ENCODE measurements at places on chromosomes 5 and 9.

GRCh38 chr9:1469996-1470395 is 419.8 kb downstream of the DMRT2 start:
- DNase-seq: no peak

GRCh38 chr5:162497455-162497854 is 429.9 kb downstream of the GABRG2 start:
- no peak for DNase-seq

DNA sequence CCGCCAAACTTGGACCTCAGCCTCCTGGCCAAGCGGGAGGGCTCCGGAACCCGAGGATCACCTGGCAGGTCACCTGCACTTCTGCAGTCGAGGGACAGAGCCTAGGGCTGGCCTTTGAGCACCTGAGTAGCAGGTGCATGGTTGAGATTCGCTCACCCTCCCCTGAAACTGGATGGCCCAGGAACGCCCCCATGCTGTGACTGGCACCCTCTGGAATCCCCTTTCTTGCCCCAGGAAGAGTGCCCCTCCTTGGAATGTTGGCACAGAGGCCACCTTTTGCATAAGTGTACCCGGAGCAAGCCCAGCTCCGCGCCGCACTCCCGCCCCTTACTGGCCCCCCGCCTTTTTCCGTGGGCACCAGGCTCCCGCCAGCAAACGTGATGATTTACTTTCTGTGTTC is 112.5 kb upstream of the IER5L start:
- no peak for DNase-seq

DNA sequence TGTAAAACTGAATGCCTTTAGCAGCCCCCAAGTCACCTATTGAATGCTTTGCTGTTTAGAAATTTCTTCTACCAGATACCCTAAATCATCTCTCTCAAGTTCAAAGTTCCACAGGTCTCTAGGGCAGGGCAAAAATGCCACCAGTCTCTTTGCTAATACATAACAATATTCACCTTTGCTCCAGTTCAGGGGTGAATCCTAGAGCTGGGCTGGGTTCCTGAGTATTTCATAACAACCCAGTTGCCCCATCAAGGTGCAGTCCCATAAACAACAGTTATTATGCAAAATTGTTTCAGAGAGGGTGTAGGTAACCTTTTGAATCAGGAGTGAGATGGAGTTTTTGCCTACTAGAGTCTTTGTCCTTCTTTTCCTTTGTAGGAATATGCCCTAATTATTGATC is 19.0 kb upstream of the C1QTNF3 start:
- DNase-seq: no peak

DNA sequence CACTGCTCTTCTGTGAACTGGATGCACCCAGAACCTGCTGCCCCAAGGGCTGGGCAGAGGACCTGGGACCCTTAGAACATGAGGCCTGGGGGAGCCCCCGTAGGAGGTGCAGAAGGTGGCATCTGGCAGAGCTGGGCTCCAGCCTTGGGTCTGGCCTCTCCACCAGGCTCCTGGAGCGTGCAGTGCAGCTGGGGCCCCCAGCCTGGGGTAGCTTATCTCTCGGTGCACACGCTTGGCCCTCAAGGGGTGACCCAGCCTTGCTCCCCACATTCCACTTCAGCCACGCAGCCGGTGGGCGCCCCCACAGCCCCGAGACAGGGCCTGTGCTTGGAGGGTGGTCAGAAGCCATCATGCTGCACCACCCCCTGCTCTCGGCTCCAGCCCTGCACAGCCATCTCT is 5.6 kb upstream of the NR5A1 start:
- DNase-seq: no peak

DNA sequence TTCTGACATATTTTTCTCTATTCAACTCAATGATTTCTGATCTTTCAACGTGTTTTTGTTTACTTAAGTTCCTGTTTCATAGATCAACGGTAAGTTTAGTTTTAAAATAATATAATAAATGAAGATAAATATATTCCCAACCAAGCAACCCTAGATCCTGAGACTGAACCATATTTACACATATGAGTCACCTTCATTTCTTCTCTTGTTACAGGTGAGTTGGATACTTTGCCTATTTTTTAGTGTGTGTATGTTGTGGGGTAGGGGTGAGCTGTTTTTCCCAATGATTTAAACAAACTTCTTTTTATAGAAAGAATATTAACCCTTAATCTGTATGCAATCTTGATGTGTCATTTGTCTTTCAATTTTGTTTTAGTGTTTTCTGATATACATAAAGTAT is 186.9 kb downstream of the MCTP1 start:
- no peak for DNase-seq

DNA sequence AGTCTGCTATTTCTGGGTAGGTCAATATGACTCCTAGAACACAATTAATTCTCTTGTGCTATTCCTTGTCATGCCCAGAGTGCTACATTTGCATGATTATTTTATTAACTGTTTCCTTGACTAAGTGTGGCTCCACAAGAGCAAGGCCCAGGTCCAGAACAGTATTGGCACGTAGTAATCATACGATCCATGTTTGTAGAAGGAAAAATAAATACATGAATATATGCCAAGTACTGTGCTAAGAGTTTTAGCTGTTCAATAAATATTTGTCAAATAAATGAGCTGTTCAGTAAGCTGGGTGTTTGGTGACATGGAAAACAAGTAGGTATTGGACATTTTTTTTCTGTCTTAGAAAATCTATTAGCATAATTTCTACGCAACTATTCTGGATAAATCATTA is 995.9 kb downstream of the MAT2B start:
- DNase-seq: no peak

- DNase-seq: no peak
Measured at GRCh38 chr9:7546261-7546660, 253.3 kb downstream of the DMAC1 start.

- DNase-seq: no peak
Measured at GRCh38 chr5:59999056-59999455, 105.5 kb upstream of the PDE4D start.

GRCh38 chr5:88964831-88965230 is 81.8 kb upstream of the MEF2C start:
- DNase-seq: no peak

DNA sequence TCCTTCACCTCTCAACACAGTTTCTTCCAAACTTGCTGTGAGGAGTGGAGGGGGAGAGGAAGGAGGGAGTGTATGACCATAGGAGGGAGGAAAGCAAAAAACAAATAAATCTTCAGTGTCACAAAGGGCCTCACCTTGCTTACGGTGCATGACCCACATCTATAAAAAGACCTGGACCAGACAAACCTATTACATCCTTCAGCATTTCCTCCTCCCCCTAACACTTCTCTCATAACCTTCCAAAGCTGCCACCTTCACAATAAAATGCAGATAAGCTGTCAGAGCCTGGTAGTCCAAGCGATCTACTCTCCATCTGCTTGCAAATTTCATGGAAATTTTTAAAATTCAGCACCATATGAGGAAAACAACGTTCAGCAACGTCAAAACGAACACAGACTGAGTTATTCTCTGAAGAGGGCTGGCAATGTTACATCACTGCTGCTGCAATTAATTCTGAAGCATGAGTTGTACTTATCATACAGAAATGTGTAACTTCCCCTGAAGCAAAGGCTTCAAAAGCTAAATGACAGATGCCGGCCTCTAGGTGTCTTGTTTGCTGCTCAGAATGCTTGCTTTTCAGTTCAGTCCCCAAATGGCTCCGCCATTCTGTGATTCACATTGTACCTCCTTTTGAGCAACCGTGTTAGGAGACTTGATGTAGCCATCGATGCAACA is 62.9 kb downstream of the EFNA5 start:
- peak; percentile 31 for DNase-seq

DNA sequence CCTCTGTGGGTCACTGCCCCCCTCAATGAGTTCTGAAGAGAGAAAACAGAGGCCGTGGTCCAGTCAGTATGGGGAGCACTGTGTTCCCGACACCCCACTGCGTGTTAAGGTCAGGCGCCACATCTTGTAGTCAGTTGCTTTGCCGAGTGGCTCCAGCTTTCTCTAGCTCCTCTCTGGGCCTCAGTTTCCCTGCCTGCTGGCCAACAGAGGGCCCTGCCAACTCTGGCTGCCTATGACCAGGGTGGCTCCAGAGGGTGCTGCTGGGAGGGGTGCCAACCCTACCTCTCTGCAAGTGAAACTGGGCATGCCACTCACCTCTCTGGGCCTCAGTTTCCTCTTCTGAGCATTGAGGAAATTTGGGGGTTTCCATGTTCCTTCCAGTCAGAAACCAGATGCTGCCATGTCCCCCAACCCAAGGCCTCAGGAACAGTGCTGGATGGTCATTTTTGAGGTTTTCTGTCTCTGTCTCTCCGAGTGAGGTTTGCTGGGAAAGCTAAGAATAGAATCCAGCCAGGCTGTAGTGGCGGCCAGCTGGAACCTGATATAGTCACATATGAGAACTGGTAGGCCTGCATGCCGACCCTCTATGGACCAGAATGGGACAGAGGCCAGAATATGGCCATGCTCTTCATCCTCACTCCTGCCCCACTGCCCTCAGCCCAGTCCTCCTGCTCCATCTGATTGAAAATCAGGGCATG is 132.1 kb downstream of the PHF2 start:
- DNase-seq: no peak

- no peak for DNase-seq
Measured at GRCh38 chr5:129120158-129120581, 25.6 kb downstream of the ISOC1 start.

- DNase-seq: no peak
Measured at GRCh38 chr9:8424786-8425410, 625.3 kb upstream of the DMAC1 start.
